ENCODE measurements at places on chromosomes 1 and 21.
A peak's percentile ranks its signal among the peaks of the same experiment; 100 is the strongest.

- DNase-seq, result no peak
Measured at GRCh38 chr21:41961753-41962152, 7.9 kb upstream of the C2CD2 start.

DNA sequence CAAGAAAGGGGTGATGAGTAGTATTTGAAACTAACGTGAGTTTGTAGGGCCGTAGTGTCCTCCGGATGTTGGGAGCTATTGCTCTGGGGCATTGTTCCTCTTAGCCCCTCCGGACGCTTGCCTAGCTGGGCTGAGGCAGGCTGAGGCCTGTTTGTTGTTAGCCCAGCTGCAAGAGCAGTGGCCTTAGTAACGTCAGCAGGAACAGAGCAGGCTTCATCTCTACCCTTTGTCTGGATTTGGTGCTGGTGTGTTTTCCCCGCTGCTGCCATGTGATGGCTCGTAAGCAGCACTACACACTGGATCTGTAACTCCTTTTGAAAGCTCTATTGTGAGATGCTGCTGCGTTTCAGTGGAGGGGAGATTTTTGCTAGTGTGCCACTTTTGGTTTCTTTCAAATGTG is 57.6 kb downstream of the DNM3 start:
- peak; percentile 84 for DNase-seq

- no peak for DNase-seq
Measured at GRCh38 chr1:3211582-3212375, 142.8 kb downstream of the PRDM16 start.

- no peak for DNase-seq
Measured at GRCh38 chr1:198793714-198794113, 154.9 kb downstream of the PTPRC start.

- no peak for DNase-seq
Measured at GRCh38 chr1:57321776-57322175, 102.1 kb downstream of the DAB1 start.

GRCh38 chr1:1219341-1219740 is 5.4 kb upstream of the TNFRSF4 start:
- no peak for DNase-seq

DNA sequence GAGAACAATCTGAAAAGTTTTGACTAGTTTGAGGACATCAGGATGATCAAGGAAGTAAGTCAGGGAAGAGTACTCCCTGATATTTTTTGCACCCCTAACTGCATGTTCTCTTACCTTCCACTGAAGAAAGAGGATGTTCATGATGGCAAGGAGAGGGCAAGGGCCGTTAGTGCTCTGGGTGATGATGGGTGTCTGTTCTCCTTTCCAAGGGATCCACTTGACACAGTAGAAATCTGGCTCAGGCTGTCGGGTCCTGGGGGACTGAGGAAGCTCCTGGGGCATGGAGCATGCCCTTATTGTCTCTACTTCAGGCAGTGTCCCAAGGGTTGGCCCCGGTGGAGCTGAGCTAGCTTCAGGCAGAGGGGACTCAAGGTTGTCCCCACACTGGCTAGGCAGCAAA is 4.7 kb downstream of the MINDY1 start:
- DNase-seq, result no peak

- DNase-seq, result no peak
Measured at GRCh38 chr1:227257964-227258363, 60.3 kb downstream of the CDC42BPA start.

- no peak for DNase-seq
Measured at GRCh38 chr1:211910113-211910884, 79.7 kb upstream of the LPGAT1 start.

DNA sequence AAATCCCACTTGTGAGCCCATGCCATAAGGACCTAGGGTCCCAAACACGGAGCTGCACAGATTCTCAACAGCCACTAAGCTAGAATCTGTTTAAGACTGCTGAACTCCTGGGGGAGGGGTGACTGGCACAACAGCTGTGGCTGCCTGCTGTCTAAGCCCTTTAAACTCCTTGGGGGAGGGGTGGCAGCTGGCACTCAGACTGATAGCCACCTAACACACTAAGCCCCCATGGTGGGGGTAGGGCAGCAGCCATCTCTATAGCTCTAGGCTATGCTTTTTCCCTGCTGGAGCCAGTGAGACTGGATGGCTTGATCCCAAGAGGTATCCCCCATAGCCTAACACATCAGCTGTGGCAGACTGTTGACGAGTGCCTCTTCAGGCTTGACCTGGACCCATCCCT is 73.3 kb upstream of the FMO3 start:
- DNase-seq, result no peak
